HCEC 1CT (cell line): ENCODE measurements at places on chromosomes 7 and 10.
A peak's percentile ranks its signal among the peaks of the same experiment; 100 is the strongest.

DNA sequence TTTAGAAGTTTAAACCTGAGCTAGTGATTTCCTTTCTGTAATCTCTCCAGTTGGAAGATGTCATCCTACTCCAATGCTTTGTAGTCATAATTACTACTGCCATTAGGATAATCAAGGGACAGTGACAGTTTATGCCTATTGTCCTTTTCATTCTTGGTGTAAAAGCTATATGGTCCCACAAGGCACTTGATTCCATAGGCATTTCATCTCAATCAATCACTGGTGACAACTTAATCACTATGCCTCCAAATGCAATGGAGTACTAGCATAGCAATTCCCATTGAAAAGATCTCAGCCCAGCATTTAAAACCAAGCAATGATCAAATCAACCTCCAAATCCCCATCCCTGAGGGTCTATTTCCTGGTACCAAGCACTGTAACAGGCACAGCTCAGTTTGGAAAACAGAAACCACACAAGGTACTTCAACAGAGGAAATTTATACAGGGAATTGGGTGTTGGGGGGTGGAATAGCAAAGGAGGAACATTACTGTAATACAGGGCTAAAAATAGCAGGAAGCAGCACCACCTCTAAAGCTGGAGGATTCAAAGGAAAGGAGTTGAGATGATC, 51.0 kb downstream of the FHIP2A start:
- no peak for DNase-seq

GRCh38 chr7:93178213-93178612, 30.0 kb upstream of the SAMD9L start:
- DNase-seq: peak; percentile 37

- no peak for DNase-seq
Observed at GRCh38 chr7:157469181-157470016, 132.6 kb downstream of the DNAJB6 start.

GRCh38 chr7:118502235-118502634, 277.7 kb downstream of the ANKRD7 start:
- DNase-seq: no peak
